ENCODE measurements at places on chromosomes 5 and 9.

GRCh38 chr5:45101146-45101545 lies 292.4 kb downstream of the MRPS30 start:
- DNase-seq = no peak

DNA sequence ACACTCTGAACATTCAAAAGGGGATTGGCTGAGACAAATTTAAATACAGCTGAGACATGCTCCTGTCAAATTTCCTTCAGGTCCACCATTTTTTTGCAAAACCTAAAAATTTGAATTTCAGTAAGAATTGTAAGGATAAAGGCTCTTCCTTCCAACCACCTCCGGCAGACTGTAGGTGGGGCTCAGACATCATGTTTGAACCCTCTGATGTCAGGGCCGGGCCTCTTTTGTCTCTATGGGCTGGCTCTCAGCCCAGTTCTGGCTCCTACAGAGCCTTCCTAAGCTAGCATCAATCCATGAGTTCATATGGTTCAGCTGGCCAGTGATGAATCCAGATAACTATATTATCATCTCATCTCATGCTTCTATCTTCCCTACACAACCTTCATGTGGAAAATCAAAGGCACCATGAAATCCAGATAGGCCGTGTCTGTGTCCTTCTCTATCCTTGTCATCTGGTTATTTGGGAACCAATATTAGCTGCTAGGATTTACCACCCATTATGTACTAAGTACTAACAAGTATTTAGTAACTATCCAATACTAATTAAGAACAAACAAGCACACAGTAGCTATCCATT lies 44.2 kb downstream of the NIPSNAP3B start:
- DNase-seq = no peak

- DNase-seq = no peak
Measured at GRCh38 chr9:18473652-18474279, at the start of gene ADAMTSL1. TSS of gene ADAMTSL1 (plus strand) at chr9:18474153. CDS start at chr9:18474233, 80 bp downstream.

DNA sequence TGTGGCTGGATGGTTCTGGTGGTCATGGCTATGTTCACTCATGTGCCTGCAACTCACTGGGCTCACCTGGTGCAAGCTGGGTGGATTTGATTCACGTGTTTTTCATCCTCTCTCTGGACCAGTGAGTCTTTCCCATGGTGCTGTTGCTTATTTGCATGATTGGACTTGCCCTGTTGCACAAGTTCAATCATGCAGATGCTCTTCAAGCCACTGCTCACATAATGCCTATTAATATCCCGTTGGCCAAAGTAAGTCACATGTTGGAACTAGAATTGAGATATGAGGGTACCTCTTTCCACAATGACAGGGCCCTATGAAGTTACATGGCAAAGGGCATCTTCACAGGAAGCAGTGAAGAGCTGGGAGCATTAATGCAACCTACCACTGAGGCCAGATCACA lies 26.5 kb upstream of the MROH2B start:
- no peak for DNase-seq

GRCh38 chr9:93907551-93908199 lies 47.5 kb downstream of the BARX1 start:
- DNase-seq = no peak
